ENCODE measurements at places on chromosomes 4 and X.

DNA sequence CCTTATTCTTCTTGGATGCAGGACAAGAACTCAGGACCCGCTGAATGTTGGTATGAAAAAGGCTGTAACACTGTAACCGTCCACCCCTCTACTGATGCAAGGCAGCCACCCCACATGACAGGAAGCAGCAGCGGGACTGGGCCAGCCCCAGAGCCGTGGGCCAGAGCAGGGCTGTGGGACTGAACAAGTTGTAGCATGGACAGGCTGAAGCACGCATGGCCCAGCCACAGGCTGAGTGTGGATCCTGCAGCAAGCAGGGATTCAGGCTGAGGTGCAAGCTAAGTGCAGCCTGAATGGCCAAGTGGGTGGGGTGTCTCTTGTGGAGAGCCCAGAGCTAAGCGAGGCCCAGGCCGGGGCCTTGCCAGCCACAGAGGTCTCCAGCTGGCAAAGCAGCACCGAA, 632.2 kb downstream of the SPOCK3 start:
- no peak for DNase-seq

GRCh38 chrX:153646620-153647373, at the start of gene DUSP9:
TSS of gene DUSP9 (plus strand) at chrX:153647203. CDS start at chrX:153647954, 751 bp downstream.
- no peak for DNase-seq

DNA sequence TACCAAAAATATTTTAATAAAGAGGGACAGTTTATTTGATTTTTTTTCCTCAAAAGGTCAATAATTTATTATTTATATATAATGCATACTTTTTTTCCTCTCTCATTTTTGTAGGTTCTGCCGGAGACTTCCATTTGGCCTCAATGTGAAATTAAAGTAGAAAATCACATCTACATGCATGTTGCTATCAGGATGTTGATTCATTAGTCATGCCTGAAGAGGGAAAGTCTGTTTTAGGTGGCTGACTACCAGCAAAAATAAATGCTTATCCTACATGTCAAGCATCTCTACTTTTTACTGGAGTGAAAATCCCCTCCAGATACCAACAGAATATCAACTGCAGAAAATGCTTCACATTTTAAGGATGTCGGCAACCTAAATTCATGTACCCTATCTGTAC, 41.5 kb downstream of the KIAA0232 start:
- no peak for DNase-seq

DNA sequence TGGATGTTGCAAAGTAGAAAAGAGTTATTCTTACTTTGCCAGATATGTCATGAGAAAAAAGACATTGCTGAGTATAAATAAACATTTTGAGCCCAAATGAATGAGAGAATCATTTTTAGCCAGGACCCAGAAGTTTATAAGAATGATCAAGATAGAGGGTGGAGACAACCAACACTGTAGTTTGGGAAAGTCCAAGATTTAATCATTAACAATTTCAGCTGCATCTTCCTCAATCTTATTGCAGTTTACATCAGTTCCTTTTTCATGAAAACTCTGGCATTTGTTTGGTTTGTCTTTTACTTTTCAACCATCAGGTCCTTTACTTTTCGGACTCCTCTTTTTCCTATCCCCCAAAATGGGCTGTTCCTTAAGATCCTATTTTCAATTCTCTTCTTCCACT, 645.9 kb downstream of the ANKRD50 start:
- DNase-seq, result no peak

DNA sequence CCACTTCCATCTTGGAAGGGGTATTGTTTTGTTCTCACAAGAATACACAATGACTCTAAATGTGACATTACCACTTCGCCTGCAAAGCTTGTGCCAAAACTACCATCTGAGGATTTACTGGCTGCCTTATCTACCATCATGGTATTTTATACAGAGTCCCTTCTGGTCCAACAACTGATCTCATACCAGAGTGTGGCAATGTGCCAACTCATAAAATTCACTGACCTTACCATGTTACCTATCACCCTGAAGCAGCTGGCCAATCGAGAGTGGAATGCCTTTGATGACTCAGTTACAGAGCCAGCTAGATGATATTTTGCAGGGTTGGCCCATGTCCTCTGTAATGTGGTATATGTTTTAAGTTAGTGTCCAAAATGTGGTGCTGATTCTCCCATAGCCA, 3.8 kb upstream of the SERPINA7 start:
- DNase-seq, result no peak

GRCh38 chrX:110167952-110168451, 149.9 kb downstream of the AMMECR1 start:
- peak; percentile 30 for DNase-seq

GRCh38 chrX:98191003-98191402, 1307.3 kb downstream of the RPA4 start:
- DNase-seq, result no peak

- DNase-seq, result peak; percentile 39
Measured at GRCh38 chrX:17456526-17456925, 81.5 kb downstream of the NHS start.

- DNase-seq, result peak; percentile 55
Measured at GRCh38 chrX:9899640-9900111, 67.5 kb upstream of the CLDN34 start.

DNA sequence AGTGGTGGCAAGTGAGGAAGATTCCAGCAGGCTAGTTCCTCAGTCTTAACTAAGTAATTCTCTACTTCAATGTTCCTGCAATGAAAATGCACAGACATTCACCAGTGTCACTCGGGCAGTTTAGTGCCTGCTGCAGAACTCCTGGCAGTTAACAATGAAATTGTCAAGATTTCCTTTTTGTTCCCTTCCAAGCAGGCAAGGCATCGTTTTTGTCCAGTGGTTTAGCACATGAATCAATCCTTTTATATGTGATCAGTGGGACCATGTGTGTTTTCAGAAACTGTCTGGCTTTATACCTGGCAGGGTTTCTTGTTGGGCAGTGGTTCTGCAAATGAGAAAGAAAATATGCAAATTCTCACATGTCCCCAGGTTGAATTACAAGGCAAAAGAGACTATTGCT, 122.2 kb downstream of the GBA3 start:
- no peak for DNase-seq

- DNase-seq, result peak; percentile 57
Measured at GRCh38 chr4:1043651-1044468, 32.4 kb downstream of the FGFRL1 start.

GRCh38 chr4:158018221-158018830, 154.5 kb downstream of the GASK1B start:
- no peak for DNase-seq

- peak; percentile 31 for DNase-seq
Measured at GRCh38 chr4:76624241-76624681, 189.2 kb downstream of the SHROOM3 start.

GRCh38 chr4:38030023-38030422, 69.8 kb downstream of the PTTG2 start:
- no peak for DNase-seq

DNA sequence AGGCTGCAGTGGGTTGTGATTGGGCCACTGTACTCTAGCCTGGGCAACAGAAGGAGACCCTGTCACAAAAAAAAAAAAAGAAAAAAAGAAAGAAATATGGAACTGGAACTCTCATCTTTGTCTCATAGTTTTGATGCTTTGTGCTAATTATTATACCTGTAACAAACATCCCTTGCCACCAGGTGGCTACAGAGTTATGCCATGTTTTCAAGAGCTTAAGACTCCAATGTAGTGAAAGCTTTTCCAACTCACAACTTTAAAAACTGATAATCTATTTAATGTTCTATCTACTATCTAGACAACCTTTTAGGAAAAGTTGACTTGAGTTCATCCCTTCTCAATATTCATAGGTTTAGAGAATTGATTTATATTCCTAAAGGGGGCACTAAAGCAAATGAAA, 42.4 kb downstream of the HTR2C start:
- DNase-seq, result no peak

GRCh38 chr4:2442175-2442993, 23.6 kb downstream of the CFAP99 start:
- no peak for DNase-seq

- DNase-seq, result peak; percentile 26
Measured at GRCh38 chr4:105147553-105148161, 981 bp downstream of the TET2 start.

DNA sequence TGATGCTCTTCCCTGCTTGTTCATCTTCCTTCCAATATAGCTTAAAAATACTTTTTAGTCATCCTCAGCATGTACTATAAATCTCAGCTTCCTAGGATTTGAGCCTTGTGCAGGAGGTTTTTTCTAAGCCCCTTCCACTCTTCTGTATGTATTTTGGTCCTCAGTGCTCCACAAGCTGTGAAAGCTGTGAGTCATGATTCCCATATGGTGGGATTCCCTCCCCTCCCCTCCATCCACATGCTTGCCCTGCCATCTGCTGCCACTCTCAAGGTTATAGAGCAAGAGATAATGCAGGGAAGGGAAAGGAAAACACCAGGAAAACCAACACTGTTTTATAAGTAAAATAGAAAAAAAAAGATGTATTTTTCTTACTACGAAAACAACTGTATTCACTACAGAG, 58.5 kb upstream of the AP1S2 start:
- DNase-seq, result no peak

- no peak for DNase-seq
Measured at GRCh38 chr4:44056721-44057151, 391.9 kb downstream of the KCTD8 start.

- DNase-seq, result no peak
Measured at GRCh38 chr4:82697561-82697960, 101.0 kb downstream of the SCD5 start.

DNA sequence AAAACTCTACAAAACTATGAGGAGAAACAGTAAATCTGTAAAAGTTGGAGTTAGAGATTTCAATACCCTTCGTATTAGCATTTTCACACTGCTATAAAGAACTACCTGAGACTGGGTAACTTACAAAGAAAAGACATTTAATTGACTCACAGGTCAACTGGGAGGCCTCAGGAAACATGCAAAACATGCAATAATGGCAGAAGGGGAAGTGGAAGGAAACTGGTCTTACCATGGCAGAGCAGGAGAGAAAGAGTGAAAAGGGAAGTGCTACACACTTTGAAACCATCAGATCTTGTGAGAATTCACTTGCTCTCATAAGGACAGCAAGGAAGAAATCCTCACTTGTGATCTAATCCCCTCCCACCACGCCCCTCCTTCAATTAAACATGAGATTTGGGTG, 949.9 kb downstream of the TECRL start:
- DNase-seq, result no peak

- DNase-seq, result no peak
Measured at GRCh38 chr4:7191546-7192251, 639 bp upstream of the SORCS2 start.

GRCh38 chr4:104763554-104764222, 269.0 kb upstream of the CXXC4 start:
- DNase-seq, result no peak

GRCh38 chr4:138858419-138858818, 157.2 kb upstream of the NOCT start:
- DNase-seq, result no peak

DNA sequence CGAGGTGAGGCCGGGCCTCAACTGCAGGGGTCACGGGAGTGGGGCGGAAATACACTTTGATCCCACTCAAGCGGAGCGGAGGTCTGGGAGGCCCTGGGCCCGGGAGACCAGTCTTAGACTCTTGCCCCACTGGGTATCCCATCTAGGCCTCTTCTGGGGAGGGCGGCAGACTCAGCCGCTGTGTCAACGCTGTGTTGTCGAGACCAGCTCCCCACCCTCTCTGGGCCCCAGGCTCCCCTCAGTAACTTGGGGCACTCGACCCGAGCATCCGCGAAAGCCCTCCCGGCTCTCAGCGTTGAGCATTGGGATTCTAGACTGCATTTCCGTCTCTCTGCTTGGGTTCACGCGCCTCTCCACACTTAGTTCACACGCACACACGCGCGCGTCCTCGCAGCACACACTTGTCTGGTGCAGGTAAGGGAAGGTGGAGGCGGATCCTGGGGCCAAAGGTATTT, 1.7 kb downstream of the NKX3-2 start:
- no peak for DNase-seq

DNA sequence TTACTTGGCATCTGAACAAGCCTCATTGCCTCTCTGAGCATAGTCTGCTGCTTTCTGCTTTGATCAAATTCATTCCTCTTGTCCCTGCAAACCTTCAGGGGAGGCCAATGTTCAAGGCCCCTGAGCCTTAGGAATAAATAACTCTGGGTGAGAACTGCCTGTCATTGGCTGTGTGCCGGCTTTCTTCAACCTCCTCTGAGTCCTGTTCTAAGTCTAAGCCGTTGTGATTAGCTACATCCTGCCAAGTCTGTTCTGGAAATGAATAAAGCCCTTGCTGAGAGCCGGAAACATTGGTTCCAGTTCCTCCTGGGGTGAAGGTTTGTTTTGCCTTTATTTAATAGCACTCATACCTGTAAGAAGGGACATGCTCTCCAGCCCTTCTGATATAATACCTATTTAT, 13.8 kb downstream of the RNF4 start:
- no peak for DNase-seq

DNA sequence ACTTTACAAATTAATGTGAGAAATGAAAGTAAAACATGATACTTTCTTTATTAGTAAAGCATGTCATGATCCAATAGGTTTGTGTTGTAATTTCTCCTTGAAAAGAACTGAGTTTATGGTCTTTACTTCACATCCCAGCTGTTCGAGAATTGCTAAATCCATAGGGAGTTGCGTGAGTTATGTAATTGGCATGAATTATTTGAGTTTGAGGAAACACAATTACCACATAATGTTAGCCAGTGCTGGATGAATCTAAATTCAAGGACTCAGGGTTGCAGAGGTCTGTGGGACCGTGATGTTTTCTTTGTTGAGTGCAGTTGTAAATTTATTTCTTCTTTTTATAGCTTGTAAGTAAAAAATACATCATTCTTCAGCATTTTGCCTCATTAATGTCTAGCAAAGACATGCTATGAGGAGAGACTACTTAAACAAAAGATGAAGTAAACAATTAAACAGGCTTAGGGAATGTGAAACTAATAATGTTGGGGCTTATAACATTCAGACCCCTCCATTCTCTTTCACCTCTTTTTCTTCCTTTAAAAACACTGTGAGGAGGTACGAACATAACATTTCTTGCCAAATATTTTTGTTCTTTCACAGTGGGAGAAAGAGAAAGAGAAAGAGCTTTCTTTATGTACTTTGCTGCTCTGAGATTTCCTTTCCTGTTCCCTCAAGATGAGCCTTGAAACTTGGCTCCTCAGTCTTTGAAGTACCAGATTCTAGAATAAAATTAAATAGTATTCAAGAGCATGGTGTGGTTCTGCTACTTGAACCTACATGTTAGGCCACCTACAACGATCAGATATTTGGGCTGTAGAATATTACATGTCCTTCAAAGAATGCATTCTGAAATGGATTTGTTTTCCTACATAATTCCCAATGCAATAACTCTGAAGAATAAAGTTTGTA, 159.6 kb upstream of the ANK2 start:
- DNase-seq, result no peak

DNA sequence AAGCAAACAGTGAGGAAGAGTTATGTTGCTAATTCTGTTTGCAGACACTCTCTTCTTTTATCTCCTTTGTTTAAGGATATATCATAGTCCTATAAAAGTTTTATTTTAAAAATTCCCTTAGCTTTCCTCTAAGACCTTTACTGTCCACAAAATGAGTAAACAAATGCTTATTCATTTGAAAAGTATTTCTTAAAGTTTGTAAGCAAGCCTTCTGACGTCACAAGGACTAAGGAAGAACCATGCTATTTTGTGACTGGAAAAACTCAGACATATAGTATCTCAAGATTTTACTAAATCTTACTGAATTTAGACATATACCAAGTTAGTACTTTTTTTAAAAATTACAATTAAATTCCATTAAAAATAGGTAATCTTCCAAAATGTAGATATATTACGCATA, 5.2 kb upstream of the RBMXL3 start:
- DNase-seq, result no peak
